Glutamatergic neuron (in vitro differentiated cells): ENCODE measurements at places on chromosomes 2 and 18.

GRCh38 chr2:108617617-108618016 lies 83.3 kb downstream of the LIMS1 start:
- DNase-seq: no peak

DNA sequence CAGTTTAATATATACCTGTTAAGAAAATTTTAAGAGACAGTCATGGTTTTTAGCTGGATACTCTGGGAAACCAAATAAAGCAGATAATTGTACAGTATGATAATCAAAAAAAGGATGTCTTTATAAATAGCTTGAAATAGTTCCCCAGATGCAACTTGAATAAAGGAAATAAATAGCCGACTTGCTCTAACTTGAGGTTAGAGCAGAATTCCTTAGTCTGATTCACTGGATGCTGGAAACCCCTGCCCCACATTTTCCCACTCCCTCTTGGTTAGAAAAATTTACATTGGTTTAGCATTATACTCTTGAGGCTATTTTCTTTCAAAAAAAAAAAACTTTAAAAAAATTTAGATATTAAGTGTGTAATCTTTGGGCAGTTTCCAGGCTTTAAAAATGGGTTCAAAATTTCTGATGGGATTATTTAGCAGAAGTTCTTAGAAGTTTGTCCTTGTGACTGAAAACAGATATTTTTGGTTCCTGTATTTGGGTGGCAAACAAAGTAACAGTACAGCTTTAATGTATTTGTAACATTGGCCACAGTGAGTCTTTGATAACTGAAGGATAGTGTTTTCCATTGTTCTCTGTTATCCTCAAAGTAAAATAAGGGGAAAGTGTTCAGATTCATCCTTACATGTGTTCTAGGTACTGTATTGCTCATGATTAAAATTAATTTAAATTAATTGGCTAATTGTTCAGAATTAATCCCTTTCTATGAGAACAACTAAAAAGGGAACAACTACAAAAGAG lies 39.6 kb downstream of the ITGAV start:
- no peak for DNase-seq

GRCh38 chr2:168192839-168193616 lies 54.4 kb downstream of the STK39 start:
- DNase-seq: no peak

DNA sequence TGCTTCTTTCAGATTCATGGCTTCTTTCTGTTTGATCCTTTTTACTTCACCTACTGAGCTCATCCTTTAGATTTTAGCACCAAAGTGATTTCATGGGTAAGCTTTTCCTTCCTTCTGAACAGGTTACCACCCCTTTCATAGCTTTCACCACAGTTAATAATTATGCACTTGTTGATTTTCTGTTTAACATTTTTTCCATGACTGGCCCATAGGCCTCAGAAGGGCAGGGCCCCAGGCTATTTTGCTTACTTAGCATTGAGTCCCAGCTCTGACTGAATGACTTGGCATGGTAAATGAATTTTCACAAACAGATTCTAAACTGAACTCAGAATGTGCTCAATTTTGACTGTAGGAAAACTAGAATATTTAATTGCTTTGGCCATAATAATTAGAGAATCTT lies 177.0 kb downstream of the GCA start:
- DNase-seq: no peak

GRCh38 chr2:100390001-100390940 lies 27.2 kb downstream of the CHST10 start:
- DNase-seq: no peak

- DNase-seq: no peak
Measured at GRCh38 chr2:237901932-237902850, 42.8 kb downstream of the RAMP1 start.

DNA sequence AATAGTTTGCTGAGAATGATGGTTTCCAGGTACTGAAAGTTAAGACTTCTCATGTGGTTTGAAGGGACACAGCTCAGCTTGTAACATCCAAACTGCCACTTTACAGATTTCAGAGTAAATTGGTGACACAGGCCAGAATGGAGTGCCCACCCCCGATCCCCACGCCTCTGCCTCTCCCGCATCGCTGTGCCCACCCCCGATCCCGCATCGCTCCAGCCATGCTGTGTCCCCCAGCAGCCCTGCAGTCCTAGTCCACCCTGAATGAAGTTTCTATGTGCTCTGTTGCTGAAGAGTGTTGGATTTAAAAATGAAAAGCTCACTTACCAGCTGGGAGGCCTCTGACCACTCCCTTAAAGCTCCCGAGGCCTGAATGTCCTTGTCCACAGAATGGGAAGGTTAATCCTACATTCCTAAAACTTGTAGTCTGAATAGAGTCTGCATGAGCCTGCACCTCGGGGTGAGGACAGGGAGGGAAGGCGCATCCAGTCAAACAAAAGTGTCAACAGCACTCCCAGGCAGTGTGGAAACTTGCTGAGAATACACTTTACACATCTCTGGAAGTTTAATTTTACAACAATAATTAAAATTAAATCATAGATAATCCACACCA lies 176.4 kb upstream of the ID2 start:
- DNase-seq: no peak
